ENCODE measurements at places on chromosomes 3 and 15.

DNA sequence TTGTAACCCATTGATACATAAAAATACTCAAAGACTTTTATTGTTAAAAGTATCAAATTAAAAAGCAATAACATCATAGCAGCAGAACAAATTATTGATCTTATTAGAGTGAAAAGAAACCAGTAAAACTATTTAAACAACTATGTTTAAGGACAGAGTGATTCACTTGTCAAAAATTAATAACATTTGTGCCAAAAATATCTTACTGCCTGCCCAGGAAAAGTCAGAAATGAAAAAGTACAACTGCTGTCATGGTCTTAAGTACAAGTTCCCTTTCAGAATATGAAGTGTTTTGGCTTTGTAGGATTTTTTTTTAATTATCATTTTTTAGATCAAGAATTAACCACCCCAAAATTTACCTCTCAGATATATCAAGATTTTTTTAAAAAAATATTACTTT, 3.4 kb downstream of the IFT57 start:
- no peak for DNase-seq

DNA sequence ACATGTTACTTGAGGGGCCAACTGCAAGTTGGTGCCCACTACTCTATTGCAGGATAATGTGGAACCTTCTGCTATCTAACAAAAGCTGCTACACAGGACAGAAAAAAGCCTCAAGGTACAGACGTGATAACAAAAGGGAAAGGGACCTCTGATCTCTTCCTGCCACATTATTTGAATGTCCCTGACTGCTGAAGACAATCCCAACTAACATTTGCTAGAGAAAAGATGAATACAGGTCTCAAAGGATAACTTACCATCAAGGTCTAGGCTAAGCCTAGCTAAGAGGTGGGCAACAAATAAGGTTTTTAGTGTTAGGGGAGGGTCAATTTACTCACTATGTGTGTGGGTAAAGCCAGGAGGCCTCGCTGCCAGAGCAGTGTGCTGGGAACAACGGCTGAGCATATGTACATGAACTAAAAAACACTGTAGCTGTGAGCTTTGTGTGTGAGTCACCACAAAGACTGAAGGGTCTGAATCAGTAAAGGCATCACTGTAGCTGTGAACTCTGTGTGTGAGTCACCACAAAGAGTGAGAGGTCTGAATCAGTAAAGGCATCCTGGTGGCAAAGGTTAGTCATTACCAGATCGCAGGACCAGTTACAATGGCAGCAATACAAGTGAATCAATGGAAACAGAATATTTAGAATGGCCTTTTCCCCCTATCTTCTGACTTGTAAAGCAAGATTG, 111.7 kb downstream of the LMLN start:
- peak; percentile 86 for DNase-seq

GRCh38 chr3:15271785-15272381, 60.5 kb downstream of the SH3BP5 start:
- DNase-seq = peak; percentile 94

DNA sequence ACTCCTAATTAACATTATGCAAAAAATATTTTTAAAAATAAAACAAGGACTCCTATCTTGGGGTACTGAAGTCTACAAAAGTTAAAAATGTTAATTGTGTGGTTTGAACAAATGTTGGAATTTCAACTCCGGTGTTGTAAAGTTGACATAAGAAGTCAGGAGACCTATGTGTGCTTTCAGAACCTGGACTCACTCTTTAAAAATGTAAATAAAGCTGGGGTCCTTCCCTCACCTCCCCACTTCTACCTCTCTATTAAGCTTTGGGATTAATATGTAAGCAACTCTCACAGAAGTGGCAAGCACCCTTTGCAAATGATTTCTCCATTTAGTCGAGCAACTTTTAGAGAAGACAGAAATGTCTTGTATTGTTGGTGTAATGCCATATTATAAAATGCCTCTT, 11.9 kb downstream of the MEIS2 start:
- DNase-seq = no peak

GRCh38 chr3:25916321-25916720, 126.4 kb downstream of the OXSM start:
- no peak for DNase-seq

All from suppressor macrophage treated with lipopolysaccharide for 1 hour (primary cell).